HT1080 (cell line): ENCODE measurements at places on chromosomes 7 and 10.

- DNase-seq: no peak
Observed at GRCh38 chr7:938546-939185, 15.8 kb downstream of the ADAP1 start.

DNA sequence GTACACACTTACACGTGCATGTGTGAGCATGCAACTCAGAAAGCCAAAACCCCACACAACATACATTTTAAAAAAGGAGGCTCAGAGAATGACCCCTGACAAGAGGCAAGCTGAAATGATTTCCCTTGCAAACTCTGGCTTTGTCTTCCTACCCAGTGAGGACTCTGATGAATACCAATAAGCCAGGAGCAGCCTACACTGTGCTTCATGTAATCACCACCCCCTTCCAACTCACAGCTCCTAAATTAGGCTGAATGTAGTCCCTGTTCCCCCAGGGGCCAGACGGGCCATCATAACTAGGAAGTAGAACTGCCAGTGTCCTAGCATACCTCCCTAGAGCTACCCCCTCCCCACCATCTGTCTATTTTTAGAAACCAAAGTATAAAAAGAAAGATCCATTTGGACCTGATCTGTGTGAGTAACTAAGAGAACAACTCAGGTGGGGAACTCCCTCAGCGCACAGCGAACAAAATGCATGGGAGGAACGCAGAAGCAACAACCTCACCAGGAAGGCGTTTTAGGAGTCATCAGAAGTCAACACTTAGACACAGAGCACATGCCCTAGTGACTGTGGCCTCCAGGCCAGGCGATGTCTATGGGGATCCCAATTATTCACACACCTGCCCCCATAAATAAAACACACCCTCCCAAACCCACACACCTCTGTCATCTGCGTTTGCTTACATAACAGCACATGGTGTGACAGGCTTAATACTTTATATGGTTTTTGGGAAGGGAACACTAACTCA is 1.9 kb downstream of the DGKI start:
- no peak for DNase-seq

DNA sequence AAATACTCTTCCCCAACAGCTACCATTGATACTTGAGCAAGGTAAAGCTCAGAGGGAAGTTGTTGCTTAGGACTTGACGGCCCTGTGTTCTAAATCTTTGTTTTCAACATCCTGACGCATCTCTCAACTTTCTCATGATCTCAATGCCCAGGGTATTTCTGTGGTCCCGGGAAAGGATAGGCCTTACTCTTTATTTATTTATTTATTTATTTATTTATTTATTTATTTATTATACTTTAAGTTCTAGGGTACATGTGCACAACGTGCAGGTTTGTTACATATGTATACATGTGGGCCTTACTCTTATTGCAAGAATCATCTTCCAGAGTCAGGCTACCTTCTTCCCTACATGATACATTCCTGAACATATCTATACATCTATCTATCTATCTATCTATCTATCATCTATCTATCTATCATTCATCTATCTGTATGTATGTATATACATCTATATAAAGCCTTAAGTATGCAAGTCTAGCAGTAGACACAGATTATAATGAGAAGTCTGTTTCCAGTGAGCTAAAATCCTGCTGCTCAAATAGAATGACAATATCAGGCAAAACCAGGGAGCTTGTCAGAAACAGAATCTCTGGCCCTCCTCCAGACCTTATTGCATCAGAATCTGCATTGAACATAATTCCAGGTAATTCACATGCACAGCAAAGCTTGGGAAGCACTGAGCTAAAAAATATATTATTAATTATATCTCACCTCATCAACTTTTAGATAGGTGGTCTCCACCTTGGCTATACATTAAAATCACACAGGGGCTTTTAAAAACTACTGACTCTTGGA is 12.2 kb upstream of the CPA5 start:
- DNase-seq: no peak

- DNase-seq: no peak
Observed at GRCh38 chr7:109734601-109735000, 1164.9 kb downstream of the DNAJB9 start.

DNA sequence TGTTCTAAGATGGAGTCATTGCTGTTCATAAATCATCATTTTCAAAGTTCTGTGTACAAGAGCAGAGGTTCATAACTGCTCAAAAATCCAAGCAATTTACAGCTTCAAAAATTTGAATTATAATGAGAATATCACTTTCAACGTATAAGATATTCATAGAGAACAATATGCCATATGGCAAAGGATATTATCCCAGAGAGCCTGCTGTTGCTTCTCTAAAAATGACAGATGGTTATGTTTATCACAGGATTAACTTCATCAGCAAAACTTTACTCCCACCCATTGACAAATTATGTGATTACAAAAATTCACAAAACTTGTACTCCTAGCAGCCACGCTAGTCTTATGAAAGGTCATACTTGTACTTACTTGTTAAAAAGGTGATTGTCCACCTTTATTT is 105.1 kb downstream of the PIP4K2A start:
- no peak for DNase-seq
